Neural crest cell (in vitro differentiated cells): ENCODE measurements at places on chromosomes 6 and 20. TPM values are rescaled to one million over a fixed set of nuclear protein-coding genes. Genes with fewer than 3 reads are reported as not detected.

BANF2 gene
- not detected in 2 replicates for total RNA-seq

XKR7 gene
- total RNA-seq, result 4.5 and 4.9 TPM in 2 replicates

ASIP gene
- not detected in 2 replicates for total RNA-seq

RIPPLY2 gene
- 0.66 and 0.72 TPM in 2 replicates for total RNA-seq

HLA-DOB gene
- total RNA-seq, result 0.28 TPM in 1 of 2 replicates, not detected in the other

DYNLT2 gene
- total RNA-seq, result 2.8 TPM in 2 replicates

IRF4 gene
- total RNA-seq, result 0.30 TPM in 1 of 2 replicates, not detected in the other

CALHM4 gene
- not detected in 2 replicates for total RNA-seq

THEMIS gene
- not detected in 2 replicates for total RNA-seq

SLC17A1 gene
- total RNA-seq, result not detected in 2 replicates

GPR63 gene
- total RNA-seq, result 6.0 and 6.9 TPM in 2 replicates

DEFB129 gene
- total RNA-seq, result not detected in 2 replicates

OXT gene
- total RNA-seq, result not detected in 2 replicates

TENT5A gene
- 4.5 and 4.6 TPM in 2 replicates for total RNA-seq

GRIK2 gene
- 10.5 and 11.0 TPM in 2 replicates for total RNA-seq

SLC22A3 gene
- total RNA-seq, result 0.12 TPM in 1 of 2 replicates, not detected in the other

SLC4A11 gene
- total RNA-seq, result 0.55 and 0.89 TPM in 2 replicates

PPP1R18 gene
- 71.0 and 71.1 TPM in 2 replicates for total RNA-seq
